NCI-H1105 (cell line): ENCODE measurements at places on chromosomes 1 and 21.

- DNase-seq: no peak
These were observed 1.2 kb downstream of the HSPG2 start for GRCh38 chr1:21935891-21936365.

- DNase-seq: no peak
These were observed 5.5 kb downstream of the HIPK1 start for GRCh38 chr1:113934511-113935055.

GRCh38 chr1:87588495-87588894, 259.8 kb downstream of the LMO4 start:
- no peak for DNase-seq

DNA sequence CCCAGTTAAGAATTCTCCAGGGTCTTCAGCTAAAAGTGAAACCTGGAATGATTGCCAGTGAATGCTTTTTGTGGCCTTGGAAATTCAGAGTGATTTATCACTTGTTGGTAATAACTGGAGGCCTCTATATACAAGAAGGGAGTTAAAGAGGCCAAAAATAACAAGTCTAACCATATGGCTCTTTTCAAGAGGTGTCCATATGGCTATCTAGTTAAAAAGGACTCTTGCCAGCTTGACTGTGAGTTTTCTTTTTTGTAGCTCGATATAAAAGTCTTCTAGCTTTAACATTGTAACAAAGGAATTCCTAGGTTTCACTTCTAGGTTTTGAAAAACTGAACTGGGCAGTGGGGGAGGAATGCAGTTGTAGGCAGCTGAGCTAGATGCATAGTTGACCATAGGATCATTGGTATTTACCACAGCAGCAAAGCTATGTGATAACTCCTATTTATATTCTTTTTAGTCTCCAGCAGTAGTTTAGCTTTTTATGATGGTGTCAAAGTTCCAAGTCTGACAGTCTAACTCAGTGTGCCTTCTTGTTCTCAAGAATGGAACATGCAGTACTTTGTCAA, 44.4 kb downstream of the CACHD1 start:
- no peak for DNase-seq

GRCh38 chr1:156577550-156577949, 2.0 kb upstream of the TTC24 start:
- DNase-seq: no peak

GRCh38 chr1:6501279-6501813, 9.9 kb upstream of the PLEKHG5 start:
- DNase-seq: no peak

GRCh38 chr1:197224160-197224559, 43.9 kb upstream of the CRB1 start:
- DNase-seq: no peak

DNA sequence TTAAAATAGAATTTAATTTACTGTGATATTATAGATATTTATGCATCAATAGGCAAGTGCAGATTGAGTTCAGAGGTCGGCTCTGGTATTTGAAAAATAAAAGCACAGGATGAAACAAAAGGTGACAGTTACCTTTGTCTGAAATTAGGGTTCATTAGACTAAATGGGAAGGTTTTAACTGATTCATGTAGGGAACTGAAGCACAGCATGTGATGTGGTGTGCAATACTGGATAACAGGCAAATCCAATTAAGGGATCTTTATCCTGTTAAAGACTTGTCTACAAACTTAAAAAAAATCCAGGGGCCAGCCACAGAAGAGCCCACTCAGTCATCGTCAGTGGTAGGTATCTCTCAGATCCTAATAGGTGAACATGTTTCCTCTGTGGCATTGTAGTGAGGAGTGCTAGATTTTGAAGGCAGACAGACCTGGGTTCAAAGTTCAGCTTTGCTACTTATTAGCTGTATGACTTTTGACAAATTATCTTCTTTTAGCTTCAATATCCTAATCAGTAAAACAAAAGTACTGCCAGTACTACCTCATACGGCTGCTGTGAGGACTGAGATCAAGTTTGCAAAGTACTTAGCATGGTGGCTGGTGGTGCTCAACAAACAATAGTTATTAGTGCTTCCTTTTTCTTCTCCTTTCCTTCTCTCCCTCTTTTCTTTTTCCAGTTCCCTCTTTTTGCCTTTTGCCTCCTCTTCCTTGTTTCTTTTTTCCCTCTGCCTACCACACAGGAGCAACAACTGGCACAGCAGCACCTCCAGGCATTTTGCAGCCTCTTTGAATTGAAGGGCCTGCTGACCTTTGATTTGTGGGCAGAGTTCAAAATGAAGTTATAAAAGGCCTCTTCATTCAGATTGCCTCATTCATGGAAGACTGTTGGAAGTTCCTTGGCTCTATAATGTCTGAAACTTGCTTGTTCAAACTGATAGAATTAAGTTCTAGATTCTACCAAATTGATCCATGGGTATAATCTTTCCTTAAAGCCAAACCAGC, 44.9 kb upstream of the FOXD3 start:
- DNase-seq: no peak

- no peak for DNase-seq
These were observed 51.1 kb upstream of the CTTNBP2NL start for GRCh38 chr1:112344754-112345423.

DNA sequence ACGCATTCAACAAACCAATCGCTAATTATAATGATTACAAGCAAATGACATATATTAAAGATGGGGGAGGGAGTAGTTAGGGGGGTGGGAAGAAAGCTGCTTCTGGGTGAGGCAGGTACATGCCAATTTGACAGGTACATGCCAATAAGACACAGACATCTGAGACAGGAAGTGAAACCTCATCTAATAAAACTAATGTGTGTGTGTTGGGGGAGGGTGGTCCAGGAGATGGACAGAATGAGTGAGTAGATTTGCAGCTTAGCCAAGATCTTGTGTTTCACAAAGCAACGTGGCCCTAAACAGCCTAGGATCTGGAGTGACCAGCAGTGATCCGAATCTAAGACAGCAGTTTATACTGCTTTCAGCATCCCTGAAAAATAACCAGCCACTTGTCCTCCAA, 10.8 kb downstream of the CFAP45 start:
- DNase-seq: no peak

DNA sequence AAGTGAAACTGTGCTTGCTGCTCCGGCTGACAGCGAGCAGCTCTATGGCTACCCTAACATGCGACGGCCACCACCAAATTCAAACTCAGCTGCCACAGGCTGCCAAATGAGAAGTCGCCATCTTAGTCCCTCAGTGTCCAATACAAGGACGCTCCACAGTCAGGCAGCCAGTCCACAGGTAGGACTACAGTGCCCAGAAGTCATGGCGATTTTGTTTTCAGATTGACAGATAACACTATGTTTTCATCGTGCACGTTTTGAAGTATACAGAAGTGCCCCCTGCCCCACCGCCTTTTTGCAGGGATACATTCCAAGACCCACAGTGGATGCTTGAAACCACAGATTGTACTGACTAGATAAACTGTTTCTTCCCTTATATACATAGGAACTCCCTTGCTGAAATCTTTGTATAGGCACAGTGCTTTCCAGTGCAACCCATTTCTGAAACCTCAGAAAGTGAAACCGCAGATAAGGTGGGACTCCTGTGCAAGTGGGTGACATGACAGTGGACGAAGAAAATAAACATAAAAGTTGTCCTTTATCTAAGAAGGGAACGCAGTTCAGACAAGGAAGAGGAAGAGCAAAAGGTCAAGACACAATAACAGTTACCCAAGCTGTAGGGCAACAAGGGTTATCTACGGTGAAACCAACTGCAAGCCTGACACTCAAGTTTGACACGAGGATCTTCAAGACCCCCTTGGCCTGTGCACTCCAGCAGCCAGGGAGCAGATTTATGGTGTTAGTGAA, 52.2 kb downstream of the STX6 start:
- DNase-seq: no peak

DNA sequence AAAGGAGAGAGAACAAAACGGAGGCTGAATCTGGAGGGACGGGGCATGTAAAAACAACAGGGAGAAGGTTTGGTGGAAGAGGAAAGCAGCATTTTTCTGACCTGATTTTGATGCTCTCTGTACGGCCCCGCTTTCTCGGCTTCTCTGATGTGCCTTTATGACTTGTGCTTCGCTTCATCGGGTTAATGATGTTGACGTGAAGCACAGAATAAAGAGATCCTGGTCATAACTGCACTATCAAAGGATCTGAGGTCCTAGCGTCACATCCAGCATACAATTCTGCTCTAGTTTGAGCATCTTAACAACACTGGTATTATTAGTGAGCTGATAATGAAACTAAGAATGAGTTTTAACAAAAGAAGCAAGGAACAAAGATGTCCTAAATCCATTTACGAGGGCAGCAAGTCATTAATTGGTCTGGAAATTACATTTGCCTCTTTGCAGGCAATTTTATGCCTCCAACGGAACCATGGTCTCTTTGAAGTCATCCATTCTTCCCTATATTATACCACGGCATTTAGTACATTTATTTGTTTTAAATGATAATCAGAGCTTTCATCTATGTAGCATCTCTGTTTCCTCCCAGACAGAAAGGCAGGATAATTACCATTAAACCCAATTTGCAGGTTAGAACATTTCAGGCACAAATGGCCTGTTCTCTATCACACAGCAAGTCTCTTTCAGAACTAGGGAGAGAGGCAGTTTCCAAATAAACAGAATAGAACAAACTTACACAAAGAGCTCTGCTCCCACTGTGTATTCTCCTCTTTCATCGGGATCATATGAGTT, 45.3 kb upstream of the B3GALNT2 start:
- no peak for DNase-seq

DNA sequence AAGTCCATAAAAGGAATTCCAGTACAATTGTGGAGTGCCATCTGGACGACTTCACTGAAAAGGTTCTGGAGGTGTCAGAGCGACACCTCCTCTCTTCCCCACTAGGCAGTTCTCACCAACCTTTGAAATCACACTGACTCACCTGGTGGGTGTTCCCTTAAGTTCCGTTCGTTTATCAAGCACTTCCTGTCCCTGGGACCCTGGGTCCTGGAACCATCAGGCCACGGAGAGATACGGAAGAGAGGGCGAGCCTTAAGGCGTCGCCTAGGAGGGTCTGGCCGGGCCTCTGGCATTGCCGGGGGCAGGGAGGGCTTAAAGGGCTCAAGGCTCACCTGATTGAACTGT, 317 bp downstream of the SPAG17 start:
- DNase-seq: peak; percentile 6

- DNase-seq: no peak
These were observed 58.8 kb upstream of the MAP1LC3C start for GRCh38 chr1:242057745-242058115.

DNA sequence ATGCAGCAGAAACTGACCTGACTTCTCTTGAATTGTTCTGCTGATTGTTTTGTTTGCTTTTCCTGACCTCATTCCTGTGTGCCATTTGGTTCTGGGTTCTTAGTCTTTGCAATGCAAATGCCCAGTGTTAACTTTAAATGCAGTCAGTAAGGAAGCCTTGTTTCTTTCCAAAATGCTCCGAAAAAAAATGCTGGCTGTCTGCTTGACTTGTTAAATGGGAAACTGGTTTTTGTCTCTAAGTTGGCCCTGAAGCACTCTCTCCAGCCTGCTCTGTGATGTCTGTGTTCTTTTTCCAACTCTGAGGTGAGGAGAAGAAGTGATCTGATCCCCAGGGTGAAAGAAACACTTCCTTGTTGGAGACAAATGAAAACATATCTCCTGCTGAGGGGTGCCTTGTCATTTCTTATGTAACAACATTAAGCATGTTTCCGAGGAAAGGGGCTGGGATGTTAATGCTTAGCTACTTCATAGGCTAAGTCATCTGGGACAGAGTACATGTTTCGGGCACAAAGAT, 256.3 kb upstream of the ADGRL4 start:
- DNase-seq: no peak

DNA sequence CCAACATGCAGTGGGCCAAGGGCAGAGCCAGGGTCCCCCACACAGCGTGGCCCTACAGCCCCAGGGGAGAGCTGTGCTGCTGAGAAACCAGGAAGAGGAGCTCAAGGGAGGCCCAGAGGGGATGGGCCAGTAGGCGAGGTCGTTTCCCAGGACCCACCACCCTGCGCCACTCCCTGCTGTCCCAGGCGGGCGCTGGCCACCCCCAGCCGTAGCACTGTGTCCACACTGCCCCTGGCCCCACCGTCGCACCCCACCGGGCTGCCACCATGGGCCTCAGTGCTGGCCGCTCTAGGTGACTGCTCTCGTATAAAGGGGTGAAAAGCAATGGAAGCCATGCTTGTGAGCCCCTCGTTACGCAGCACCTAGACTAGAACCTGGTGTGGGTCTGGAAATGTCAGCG, 22.4 kb downstream of the NADK start:
- no peak for DNase-seq

DNA sequence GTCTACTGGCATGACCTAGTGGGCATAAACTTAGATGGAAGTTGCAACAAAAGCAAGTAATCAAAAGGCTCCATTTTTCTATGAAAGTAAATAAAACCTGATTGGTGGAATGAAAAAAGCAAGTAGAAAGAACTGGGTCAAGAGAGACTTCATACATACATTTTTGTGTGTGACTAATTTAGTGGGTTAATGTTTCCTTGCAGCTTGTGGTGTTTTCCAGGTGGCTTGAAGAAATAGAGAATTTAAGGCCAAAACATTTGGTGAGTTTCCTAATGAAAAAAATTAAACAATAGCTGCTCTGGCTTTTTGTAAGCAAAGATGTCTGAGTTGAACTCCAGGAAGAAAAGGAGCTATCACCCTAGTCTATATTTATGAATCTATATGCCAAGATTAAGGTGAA, 71.0 kb downstream of the ZC3H11B start:
- DNase-seq: no peak

GRCh38 chr1:157177733-157178394, 39.7 kb upstream of the ETV3 start:
- DNase-seq: no peak

DNA sequence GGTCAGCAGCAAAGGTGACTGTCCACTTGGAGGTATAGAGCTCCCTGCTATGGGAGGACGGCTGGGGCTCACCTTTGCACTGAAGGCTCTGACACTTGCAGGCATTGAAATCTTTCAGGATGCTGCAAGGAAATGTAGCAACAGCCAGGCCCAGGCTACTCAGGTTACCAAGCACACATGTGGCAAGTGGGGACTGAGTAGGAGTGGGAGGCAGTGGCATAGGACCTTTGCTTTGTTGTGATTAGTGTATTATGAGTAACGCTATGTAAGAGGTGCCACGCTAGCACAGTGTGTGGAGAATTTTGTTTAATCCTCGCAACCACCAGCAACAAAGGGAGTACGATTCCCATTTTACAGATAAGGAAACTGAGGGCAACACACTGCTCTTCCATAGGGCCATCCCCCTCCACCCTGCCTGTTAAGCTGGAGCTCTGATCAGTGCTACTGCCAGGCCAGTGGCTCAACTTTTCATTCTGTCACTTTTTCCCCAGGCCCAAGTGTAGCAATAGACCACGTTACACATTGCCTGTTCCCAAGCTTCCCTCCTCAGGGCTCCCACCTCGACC, 21.2 kb downstream of the TMEM63A start:
- no peak for DNase-seq
